T-helper 2 cell (primary cell): ENCODE measurements at places on chromosomes 6 and 20.
A peak's percentile ranks its signal among the peaks of the same experiment; 100 is the strongest.

GRCh38 chr6:165119231-165120020, 190.0 kb downstream of the C6orf118 start:
- no peak for DNase-seq

GRCh38 chr6:17877196-17877894, 110.1 kb downstream of the KIF13A start:
- no peak for DNase-seq

GRCh38 chr6:141607956-141608355, 524.8 kb upstream of the GJE1 start:
- DNase-seq = no peak

DNA sequence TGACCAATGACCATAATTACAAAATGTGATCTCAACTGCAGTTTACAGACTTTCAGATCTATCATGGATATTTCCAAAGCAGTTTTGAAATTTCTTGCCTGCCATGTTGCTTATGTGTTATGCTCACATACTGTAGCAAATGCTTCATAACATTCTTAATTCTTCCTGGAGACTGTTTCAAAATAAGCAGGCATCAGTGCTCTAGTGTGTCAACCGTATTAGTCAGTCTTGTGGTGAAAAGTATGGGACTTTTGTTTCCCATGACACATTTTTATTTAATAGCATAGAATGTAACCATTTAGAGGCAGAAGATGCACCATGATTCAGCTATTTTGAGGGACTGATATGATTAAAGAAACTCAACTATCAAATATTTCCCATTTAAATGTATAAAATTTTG, 1.7 kb downstream of the POPDC3 start:
- no peak for DNase-seq

DNA sequence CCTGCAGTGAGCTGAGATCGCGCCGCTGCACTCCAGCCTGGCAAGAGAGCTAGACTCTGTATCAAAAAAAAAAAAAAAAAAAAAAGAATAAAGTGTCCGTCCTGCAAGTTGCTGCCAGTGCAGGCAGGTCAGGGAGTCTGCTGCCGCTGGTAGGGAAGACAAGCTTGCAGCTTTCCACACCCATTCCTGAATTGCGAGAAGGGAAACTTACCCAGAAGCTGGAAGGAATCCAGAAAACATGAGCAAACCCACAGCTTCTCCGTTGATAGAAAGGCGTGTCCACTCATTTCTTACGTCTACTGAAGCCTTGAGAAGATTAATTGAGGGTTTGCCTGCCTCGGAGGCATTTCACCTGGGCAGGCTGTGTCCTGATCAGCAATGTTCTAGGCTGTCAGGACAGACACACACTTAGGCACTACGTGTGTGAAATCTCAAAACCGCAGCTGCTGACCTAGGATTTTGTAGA, 61.6 kb upstream of the DSP start:
- DNase-seq = no peak

DNA sequence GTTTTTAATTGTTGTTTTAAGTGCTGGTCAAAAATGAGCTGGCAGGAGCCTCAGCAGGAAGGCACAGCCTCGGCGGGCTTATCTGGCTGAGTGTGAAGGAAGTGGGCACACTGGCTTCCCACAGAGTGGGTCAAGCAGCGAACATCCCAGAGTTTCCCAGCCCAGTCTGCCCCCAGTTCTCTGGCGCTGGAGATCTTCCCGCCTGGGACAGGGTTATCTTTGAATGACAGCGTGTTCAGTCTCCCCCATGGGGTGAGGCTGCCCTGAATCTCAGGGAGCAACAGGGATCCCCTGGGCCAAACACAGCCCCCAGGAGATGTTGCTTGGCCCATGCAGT, 122.2 kb upstream of the PTPN1 start:
- DNase-seq = peak; percentile 62

DNA sequence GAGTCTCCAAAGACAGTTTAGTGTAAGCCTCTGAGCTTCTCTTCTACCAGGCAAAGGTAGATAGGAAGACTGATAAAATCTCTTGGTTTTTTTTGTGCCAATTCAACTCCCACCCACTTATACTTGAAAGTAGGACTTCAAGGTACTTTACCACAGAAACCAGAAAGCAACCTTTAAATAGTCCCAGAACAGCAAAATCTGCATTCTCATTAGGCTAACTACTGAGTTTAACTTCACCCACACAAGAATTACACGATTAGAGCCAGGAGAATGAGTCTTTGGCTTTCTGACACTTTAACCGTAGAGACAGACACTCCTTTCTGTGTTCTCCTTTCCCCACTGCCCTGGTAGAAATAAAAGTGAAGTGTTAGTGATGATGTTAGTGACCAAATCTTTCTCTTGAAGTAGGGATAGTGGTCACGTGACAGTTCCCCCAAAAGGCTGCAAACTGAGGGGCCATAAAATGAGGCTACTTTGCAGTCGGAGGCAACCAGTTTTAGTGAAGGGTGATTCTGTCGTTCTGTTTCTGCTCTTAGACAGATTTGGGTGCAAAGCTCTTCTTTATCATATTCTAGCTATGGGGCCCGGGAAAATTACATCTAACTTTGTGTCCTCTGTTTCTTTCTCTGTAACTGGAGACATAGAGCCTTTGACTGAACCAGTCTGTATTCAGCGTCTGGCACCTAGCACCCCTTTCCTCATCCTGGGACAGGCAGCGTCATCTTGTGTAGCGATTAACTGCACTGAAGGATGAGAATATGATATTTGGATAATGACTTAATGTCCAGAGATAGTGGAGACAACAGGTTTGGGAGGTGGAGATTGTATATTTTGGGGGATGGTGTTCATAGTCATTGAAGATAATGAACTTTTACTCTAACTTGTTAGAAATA, 206.4 kb upstream of the CITED2 start:
- peak; percentile 68 for DNase-seq

DNA sequence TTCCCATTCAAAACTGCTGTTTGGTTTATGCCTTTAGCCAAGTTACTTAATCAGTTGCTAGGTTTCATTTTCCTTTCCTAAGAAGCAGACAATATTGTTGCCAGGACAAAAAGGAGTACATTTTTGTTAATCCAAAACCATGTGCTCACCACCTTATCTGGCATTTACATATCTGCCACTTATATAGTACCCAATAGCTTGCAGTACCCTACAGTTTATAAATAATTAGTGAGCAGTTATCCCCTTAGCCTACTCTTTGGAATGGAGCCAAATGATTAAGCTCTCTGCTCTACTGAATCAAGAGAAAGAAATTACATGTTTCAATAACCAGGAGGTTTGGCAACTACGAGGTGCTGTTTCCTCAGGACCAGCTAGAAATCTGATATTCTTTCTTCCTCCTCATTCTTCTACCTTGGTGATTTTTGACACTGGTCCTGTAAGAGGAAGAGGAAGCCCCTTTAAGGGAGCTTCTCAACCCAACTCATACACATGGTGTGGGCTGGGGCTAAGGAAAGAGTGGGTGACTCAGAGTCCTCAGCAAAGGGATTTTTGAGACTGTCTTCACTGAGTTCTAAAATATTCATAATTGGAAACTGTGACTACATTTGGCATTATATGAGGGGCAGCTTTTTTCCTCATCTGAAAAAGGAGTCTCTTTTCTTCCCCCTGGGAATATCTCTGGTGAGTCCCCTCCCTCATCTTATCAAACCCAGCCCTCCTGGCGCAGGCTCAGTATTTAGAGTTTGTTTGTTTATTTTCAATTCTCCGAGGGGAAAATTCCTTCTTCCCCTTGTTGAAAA, 1.5 kb downstream of the ZNFX1 start:
- peak; percentile 33 for DNase-seq

DNA sequence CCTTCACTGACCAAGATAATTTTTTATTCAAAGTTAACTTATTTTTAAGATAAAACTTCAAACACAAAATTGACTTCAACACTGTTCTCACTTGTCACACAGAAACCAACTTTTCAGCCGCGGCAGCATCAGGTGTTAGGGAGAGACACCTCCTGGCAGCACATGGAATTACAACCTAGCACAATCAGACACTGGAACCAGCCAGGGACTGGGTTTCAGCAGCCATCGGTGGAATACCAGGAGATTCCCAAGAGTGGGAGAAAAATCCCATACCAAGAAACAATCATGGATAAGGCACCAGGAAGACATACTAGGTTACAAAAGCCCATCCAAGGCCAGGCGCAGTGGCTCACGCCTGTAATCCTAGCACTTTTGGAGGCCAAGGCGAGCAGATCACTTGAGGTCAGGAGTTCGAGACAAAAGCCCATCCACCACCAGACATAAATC, 70.0 kb downstream of the SNX5 start:
- peak; percentile 36 for DNase-seq

GRCh38 chr6:17392978-17393891, at the start of gene CAP2:
TSS of gene CAP2 (plus strand) at chr6:17393595. CDS start at chr6:17421556, 27,961 bp downstream.
- no peak for DNase-seq

DNA sequence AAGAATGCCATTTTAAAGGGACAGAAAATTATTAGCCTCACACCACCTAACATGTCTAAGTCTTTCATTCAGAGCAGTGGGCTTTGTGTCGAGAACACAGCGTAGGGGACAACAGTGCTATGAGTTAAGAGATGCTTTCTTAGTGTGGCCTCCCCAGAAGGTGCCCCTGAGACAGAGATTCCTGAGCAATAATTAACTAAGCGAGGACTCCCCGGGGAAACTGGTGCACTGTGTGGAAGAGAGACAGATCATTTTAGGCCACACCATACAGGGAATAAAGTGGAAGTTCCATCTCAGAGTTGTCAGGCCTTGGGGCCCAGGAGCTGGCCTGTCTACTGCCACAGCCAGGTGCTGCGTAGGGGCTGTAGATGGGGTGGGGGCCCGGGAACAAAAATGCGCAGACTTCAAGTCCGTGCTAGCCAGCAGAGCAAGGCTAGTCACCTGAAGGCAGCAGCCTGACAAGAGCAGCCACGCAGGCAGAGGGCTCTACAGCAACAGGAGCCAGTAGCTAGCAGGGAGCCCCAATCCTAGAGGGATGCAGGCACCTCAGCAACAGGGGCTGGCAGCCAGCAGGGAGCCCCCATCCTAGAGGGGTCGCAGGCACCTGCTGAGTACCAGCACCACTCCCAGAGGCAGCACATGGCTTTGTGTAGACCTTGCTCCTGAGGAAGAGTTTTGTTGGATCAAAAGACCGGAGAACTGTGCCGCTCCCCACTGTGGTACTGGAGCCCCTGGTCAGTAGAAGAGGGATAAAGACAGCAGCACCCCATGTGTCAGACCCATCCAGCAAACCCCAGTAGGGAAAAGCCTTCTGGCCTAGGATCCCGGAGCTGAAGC, 63.0 kb upstream of the NXT1 start:
- DNase-seq = no peak

GRCh38 chr6:121086876-121087275, 247.4 kb downstream of the TBC1D32 start:
- DNase-seq = no peak

GRCh38 chr6:117205876-117206275, 59.5 kb upstream of the VGLL2 start:
- no peak for DNase-seq

- no peak for DNase-seq
These were observed 65.1 kb upstream of the PLEKHG1 start for GRCh38 chr6:150534553-150534952.

DNA sequence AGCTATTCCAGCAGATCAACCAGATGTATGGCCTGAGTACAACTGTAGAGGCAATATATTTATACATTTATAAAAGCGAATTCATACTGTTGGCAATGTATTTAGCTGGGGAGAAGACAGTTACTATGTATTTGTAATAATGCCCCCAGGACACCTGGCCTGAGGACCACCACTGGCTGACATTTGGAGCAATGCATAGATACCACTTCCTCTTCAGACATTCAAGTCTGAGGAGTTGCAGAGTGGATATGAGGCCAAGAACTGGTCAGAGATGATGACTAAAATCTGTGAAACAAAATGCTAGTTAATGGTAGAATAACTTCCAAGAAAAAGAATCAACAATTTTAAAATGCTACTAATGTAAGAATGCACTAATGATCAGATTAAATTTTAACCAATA, 462.3 kb downstream of the CDC5L start:
- DNase-seq = no peak

DNA sequence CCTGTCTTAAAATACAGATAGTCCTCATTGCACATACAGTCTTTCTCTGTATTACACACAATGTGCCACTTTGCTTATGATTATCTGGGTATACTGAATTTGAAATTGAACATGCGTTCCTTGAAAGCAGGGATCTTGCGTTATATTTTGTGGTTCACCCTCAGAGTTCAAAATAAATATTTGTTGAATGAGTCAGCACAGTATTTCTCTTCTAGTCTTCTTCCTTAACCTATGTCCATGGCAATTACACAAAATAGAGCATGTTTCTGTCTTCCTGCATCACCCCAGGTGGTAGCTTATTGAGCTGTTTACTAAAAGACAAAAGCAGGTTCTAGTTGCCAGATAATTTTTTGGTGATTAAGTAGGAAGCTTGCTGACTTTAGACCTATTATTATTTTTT, 272.9 kb upstream of the FERMT1 start:
- no peak for DNase-seq

DNA sequence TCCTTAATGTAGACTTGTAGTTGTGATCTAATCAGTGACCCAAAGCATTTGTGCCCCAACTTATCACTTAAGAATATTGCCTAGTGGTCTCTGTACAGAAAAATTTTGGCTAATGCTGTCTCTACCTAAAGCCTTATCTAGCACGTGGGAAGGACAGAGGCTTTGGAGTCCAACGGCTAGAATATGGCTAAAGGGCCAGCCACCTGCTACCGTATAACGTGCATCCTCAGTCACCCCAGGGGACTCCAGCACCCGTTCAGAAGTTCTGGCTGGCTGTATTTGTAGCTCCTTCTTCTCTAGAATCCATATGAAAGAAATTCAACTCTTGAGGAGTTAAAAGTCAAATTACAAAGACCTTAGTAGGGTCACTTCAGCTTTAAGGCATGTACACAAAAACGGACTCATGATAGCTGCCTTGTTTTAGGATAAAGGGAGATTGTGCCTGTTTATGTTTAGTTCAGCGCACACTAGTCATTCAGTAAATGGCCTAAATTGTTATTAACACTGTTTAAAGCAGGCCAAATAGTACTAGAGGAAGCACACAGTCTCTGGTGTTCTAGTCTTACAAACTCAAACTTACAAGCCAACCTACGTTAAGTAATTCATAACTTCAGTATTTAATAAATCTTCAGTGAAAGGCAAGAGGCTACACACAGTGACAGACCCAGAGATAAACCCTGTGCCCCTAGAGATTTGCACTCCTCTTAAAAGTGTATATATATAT, 407.5 kb upstream of the PLCB4 start:
- DNase-seq = no peak

- no peak for DNase-seq
These were observed 887.1 kb downstream of the TFAP2A start for GRCh38 chr6:9527679-9528286.

- DNase-seq = no peak
These were observed 15.6 kb upstream of the PRDM13 start for GRCh38 chr6:99590728-99591672.

DNA sequence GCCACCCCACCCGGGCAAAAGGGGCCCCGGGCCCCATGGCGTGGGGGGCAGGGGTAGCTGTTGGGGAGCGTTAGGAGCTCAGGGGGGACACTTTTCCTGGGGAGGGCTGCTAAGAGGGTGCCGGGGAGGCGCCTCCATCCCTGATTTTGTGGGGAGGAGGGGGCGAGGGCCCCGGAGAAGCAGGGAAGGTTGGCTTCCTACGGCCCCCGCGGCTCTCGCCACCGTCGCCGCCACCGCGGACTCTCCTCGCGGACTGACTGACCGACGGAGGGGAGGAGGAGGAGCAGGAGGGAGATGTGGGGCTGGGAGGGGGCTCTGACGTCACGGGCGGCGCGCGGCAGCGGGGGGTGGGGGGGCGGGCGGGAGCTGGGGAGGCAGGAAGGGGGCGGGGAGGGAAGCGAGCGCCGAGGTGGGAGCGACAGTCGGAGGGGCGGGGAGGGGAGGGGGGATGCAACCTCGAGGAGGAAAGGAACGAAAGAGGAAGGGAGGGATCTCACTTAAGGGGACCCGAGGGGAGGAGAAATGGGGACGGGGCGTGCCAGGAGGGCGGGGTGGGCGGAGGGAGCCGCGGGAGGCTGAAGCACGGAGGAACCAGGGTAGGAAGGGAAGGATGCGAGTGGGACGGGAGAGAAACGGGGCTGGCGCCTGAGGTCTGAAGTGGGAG, 5.1 kb downstream of the GABBR1 start:
- DNase-seq = peak; percentile 33
